ENCODE measurements at places on chromosomes 2 and 18.

- no peak for DNase-seq
Measured at GRCh38 chr2:6202756-6203155, 510.6 kb downstream of the SOX11 start.

DNA sequence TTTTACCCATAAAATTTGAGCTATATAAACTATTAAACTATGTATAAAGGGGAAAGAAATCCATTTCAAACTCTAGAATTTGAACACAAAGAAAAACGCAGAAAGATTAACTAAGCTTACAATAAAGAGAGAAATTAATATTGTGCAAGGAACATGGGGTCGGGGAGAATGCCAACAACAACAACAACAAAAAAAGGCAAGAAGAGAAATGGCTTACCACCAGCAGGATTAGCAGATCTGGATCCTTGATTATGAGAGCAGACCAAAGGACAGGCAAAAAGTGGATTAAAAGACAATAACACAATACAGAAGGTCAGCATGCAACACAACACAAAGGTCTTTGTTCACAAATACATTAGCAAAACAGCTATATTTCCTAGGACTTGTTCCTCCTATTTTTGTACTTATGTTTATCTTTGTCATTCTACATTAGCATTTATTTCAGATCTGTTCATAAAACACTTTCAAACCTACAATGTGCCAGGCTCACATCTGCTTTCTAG lies 103.4 kb upstream of the RNU4ATAC start:
- no peak for DNase-seq

DNA sequence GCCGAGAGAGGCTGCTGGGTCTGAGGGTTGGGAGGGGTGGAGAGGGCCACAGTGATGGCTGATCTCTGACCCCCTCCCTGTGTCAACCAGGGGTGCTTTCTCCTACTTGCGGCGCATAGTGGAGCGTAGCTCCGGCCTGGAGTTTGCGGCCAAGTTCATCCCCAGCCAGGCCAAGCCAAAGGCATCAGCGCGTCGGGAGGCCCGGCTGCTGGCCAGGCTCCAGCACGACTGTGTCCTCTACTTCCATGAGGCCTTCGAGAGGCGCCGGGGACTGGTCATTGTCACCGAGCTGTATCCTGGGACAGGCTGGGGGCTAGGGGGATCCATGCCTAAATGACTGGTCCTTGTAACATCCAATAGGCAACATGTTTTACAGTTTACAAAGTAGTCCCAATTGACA lies 20.9 kb upstream of the GMPPA start:
- DNase-seq = no peak

DNA sequence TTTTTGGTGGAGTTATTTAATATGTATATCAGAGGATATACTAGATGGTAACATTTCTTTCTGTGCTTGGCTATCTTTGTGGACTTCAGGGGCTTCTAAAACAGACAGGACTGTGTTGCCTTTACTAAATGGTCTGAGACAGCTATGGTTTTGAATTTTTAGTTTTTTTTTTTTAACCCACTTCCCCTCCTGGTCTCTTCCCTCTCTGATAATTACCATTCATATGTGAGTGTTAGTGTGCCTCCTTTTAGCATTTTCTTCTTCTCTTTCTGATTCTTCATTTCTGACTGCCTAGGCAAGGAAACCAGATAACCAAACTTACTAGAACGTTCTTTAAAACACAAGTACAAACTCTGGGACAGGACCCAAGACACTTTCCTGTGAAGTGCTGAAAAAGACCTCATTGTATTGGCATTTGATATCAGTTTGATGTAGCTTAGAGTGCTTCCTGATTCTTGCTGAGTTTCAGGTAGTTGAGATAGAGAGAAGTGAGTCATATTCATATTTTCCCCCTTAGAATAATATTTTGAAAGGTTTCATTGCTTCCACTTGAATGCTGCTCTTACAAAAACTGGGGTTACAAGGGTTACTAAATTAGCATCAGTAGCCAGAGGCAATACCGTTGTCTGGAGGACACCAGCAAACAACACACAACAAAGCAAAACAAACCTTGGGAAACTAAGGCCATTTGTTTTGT lies 52.7 kb downstream of the SMAD4 start:
- no peak for DNase-seq

- no peak for DNase-seq
Measured at GRCh38 chr2:238601433-238602222, 174.9 kb downstream of the ASB1 start.

GRCh38 chr2:158394453-158394852 lies 62.1 kb downstream of the CCDC148 start:
- no peak for DNase-seq

DNA sequence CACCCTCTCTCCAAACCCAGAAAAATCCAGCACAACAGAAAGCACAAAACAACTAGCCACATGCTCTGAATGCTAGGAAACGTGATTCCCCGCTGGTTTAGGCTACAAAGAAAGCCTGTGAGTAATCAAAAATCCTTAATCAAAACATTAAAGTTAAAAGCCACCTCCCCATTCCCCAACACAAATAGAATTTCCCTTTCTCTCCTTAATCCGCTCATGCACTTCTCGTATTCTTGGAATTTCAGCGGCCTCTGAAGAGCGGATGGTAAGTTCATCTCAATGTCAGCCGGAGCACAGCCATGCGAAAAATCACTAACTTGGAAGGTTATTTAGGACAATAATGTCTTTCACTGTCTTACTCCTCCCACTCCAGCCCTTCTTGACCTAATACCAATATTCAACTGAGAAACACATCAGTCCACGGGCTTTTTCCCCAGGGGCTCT lies 126.7 kb downstream of the OSBPL1A start:
- DNase-seq = no peak

GRCh38 chr2:196486146-196486545 lies 153.4 kb upstream of the CCDC150 start:
- no peak for DNase-seq

DNA sequence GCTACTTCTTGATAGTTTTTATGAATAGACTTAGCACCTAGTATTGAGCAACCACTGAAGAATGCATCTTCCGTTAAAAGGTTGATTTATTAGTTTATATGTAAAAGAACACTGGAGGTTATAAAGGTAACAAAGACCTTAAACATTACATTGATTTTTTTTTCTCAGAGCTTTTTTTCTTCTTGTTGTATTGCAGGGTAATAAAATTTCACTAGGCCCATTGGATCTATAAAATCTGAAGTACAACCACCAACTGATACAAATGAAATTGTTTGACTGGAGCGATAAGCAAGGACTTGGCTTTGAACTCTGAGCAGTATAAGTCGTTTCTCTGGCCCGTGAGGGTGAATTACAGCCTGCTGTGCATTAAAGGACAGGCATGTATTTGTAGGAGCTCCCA lies 344.0 kb downstream of the LRRTM1 start:
- DNase-seq = no peak

DNA sequence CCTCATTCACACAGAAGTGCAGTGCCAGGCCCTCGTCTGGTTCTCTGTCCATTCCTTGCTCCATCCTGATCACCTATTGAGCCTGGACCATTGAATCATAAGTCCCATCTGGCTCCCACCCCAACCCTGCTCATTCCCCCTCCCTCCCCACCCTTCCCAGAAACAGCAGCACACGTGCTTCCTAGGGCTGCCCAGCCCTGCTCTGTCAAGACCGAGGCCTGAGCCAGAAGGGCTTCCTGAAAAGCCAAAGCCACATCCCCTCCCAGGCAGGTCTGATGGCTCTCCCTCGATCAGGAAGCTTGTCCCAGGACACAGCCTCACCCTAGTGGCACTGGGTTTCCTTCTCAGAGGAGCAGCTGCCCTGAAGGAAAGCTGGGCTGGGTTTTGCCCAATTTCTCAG lies 79.8 kb upstream of the FZD7 start:
- no peak for DNase-seq

DNA sequence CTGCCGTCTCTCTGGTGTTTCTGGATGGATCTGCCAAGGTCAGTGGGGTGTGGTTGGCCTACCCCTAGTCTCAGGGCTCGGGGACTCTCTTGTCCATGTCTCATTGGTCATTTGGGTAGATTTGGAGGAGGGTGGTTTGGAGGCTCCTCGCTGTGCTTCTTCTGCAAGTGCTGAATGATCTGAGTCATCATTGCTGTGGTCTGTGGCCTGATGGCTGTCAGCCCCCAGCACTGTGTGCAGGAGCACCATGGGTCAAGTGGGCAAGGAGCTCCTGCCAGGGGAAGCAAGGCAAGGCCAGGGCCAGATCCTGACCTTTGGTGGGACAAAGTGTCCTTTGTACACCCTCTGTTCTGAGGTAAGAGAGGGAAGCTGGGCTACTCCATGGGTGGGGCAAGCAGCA lies 221.8 kb downstream of the FHOD3 start:
- no peak for DNase-seq

DNA sequence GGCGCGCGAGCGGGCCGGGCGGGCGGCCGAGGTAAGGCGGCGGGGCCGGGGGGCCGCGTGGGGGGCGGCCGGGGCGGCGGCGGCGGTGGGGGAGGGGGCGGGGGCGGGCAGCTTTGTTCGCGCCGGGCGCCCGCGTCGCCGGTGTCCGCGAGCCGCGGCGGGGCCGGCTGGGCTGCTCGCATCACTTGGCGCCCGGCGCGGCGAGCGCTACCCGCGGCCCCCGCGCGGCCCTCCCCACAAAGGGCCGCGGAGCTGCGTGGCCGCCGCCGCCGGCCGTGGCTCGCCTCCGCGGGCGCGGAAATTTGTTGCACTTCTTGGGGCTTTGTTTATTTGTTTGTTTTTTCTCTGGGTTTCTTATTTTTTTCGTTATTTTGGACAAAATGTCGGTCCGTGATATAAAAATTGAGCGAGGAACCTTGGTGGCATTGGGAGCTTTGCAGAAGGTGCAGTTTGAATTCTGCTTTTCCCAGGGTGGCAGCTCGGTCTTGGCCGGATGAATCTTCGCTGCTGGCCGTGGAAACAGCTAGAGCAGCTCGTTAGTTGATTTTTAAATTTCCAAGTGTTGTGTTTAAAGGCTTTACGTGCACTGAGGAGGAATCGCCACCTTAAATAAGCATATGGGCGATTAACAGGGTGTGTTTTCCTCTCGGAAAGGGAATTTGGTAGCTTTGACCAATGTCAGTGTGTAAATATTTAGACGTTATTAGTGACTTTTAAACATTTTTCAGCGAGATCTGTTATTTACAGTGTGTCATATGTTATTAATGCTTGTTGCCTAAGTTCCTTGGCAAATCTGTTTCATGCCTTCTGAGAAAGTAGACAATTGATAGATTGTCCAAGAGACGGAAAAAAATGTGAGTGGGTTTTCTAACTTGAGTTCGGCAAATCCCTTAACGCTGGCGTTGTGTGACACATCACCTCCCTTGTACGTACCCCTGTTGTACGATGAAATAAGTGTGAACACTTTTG lies 822 bp downstream of the UBE2E3 start:
- DNase-seq = peak; percentile 47

DNA sequence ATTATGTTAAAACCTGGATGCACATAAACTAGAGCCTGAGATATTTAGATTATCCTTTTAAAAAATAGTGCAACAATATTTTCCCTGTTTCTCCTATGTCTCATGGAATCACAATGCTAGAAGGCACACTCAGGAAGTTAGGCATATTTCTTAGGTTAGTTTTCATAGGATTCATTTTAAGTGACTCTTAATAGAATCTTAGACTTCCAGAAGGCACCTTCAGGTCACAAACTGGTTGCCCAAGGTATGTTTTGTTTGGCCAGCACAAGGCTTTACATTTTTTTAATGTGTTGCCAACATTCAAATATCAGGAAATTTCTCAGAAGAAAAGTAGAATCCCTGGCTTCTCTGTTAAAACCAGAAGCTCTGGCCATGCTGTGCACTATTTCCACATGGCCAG lies 129.3 kb downstream of the LNPK start:
- DNase-seq = no peak

GRCh38 chr2:59249441-59250306 lies 1008.5 kb upstream of the FANCL start:
- no peak for DNase-seq

DNA sequence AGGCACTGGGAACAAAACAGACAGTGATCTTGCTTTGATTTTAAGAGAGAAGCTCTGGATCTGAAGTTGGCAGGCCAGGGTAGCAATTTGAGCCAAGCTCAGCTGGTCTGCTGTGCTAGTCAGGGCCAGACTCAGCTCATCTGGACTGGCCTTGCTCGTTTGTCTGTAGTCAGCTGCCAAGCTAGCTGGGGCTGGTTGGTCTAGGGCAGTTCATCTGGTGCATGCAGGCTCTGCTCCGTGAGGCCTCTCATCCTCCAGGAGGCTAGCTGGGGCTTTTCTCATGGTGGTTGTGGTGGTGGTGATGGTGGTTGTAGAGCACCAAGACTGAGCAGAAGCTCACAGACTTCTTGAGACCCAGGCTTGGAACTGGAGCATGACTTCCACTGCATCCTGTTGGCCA lies 10.3 kb downstream of the FBLN7 start:
- no peak for DNase-seq

GRCh38 chr2:240925568-240926515 lies 19.7 kb downstream of the CROCC2 start:
- DNase-seq = peak; percentile 16

GRCh38 chr2:16855183-16855582 lies 189.5 kb upstream of the CYRIA start:
- DNase-seq = no peak

- no peak for DNase-seq
Measured at GRCh38 chr2:26000561-26001082, 18.3 kb upstream of the KIF3C start.

DNA sequence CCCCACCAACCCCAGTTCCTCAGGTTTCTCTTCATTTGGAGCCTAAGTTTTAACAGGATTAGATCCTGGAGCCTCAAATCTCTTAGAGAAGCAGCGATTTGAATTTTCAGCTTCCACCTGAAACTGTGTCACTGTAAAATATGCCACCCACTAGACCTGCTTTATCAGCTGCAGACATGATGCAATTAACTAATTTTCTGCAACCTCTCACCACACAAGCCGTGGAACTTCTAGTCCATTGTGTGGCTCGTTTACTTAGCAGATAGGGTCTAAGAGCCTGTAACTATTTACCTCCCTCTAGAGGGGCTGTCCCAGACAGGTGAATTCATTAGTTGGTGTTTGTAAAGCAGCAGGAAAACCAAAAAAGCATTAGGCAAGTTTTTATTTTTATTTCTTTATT lies 31.6 kb upstream of the FZD5 start:
- DNase-seq = no peak

DNA sequence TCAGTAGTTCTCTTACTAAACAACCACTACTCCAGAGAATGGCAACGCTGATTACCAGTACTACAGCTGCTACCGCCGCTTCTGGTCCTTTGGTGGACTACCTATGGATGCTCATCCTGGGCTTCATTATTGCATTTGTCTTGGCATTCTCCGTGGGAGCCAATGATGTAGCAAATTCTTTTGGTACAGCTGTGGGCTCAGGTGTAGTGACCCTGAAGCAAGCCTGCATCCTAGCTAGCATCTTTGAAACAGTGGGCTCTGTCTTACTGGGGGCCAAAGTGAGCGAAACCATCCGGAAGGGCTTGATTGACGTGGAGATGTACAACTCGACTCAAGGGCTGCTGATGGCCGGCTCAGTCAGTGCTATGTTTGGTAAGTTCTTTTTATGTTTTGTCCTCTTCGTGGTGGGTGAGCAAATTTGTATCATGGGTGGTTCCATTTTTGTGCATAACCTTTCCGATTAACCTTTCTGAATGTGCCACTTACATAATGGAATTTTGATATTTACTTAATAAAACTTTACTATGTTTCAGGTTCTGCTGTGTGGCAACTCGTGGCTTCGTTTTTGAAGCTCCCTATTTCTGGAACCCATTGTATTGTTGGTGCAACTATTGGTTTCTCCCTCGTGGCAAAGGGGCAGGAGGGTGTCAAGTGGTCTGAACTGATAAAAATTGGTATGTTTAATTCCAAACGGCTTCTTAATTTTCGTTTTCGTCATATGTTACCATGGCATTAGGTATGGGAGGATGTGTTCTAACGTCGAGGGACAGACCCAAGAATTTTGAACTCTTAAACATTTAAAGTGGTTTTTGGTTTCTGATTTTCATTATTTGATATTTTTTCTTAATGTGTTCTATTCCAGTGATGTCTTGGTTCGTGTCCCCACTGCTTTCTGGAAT lies 1.3 kb downstream of the SLC20A1 start:
- DNase-seq = peak; percentile 55

All from activated T-cell treated with anti-CD3 and anti-CD28 coated beads, Interleukin-2, amount 50 U/mL, for 48 hours (primary cell).